ENCODE measurements at places on chromosomes 1 and 21. TPM values are rescaled to one million over a fixed set of nuclear protein-coding genes. Genes with fewer than 3 reads are reported as not detected.

DNA sequence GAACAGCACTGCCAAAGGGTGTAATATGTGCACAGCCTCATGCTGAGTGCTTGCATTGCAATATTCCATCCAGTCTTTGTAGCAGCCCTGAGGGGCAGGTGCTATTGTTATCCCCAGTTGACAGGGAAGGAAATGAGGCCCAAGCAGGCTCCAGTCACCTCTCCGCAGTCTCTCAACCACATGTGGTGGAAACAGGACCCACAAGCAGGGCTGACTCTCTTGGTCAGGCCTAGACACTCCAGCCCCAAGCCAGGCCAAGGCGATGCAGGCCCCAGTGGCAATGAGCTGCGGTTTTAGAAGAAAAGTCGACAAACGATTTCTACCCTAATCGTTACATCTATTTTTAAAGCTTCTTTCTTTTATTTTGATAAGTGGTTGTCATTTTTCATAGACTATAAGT, 52.6 kb upstream of the GADD45A start:
- DNase-seq, result no peak

KIAA0319L gene
- total RNA-seq, result 28.3 TPM

- DNase-seq, result no peak
Measured at GRCh38 chr21:37994211-37994610, 78.0 kb upstream of the KCNJ6 start.

DNA sequence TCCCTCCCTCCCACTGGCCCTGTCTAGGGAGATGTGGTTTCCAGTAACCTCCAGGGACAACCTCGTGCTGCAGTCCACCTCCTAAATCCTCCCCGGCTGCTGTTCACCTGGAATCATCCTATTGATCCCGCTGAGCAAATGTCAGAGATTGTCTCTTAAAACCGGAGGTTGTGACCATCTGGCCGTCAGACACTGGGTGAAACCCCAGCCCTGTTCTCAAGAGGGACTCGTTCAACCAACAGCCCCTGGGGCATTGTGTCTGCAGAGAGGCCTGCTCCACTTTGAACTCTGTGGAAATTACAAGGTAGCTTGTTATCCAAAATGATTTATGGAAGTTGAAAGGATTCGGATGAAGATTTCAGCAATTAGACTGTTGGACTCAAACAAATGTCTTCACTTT, 498.0 kb downstream of the MATN1 start:
- DNase-seq, result no peak

GRCh38 chr1:36070349-36070748, 13.5 kb upstream of the TEKT2 start:
- DNase-seq, result no peak

DNA sequence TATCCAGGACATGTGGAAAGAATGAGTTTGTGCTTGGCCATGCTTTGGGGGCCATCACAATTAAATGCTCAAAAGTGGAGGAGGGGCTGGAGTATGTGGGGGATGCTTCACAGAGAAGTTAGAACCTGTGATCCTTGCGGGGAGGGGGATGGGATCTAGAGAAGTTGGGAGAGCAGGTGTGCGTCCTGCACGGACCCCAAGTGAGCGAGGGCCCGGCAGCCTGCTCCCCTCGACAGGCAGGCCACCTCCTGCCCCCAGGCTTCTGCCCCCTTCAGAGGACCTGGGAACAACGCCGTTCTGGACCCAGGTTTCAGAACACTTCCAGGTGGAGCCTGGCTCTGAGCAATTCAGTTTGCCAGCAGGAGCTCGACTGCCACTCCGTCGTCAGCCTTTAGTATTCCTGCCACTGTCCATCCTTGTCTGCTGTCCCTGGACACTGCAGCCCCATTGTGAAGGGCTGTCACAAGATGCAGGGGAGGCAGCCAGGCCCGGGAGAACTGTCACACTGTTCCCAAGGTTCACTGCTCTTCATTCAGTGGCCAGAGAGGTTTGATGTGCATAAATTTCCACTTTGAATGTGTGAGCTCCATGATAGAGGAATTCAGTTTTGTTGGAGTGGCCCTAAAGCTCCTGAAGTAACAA, 112.2 kb downstream of the DHRS3 start:
- no peak for DNase-seq

OR2AJ1 gene
- not detected for total RNA-seq

B3GALT2 gene
- total RNA-seq, result 4.7 TPM

DNA sequence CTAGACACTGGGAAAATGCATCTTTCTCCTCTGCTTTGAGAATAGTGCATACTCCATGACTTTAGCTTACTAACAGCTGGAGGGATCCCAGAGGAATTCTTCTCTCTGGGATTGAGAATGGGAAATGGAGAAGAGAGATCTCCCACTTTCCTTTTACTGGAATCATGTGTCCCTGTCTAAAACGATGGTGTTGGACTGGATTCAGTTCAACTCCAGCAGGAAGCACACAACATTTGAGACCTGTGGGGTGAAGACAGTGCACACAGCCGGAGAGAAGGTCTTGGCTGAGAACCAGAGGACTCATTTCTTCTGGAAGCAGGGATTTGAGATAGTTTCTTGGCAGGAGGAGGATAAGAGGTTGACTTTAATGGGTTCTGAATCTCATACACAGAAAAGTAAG, 58.7 kb downstream of the TRABD2B start:
- no peak for DNase-seq

DNA sequence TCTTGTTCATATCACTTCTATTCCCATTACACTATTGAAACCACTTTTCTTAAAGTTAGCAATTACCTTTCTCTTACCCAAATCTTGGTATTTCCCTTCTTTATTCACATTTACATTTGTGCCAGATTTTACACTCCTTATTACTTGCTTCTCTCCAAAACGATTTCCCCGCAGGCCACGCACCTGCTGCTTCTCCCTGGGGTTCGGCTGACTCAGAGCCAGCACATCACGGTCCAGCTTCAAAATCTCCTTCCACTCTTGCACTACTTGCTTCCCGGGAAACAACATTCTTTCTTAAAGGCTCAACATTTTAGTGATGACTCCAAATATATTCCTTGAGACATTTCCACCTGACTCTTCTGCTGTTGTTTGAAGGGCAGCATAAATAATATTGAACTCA, 20.7 kb downstream of the LHX9 start:
- no peak for DNase-seq

DNA sequence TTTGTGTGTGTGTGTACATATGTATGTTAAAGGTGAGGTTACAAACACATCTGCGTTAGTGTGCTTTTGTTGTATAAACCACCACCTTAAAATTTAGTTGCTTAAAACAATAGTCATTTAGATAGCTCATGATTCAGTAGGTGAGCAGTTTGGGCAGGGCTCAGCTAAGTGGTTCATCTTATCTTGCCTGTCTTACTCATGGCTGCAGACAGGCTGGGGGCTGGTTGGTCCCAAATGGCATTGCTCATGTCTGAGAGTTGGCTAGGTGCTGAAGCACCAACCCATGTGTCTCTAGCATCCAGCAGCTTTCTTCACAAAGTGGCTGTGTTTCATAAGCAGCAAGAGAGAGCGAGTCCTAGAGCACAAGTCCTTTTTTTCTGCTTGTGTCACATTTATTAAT, 91.4 kb downstream of the MACF1 start:
- DNase-seq, result peak; percentile 18

TLR5 gene
- not detected for total RNA-seq

HES3 gene
- not detected for total RNA-seq

DNA sequence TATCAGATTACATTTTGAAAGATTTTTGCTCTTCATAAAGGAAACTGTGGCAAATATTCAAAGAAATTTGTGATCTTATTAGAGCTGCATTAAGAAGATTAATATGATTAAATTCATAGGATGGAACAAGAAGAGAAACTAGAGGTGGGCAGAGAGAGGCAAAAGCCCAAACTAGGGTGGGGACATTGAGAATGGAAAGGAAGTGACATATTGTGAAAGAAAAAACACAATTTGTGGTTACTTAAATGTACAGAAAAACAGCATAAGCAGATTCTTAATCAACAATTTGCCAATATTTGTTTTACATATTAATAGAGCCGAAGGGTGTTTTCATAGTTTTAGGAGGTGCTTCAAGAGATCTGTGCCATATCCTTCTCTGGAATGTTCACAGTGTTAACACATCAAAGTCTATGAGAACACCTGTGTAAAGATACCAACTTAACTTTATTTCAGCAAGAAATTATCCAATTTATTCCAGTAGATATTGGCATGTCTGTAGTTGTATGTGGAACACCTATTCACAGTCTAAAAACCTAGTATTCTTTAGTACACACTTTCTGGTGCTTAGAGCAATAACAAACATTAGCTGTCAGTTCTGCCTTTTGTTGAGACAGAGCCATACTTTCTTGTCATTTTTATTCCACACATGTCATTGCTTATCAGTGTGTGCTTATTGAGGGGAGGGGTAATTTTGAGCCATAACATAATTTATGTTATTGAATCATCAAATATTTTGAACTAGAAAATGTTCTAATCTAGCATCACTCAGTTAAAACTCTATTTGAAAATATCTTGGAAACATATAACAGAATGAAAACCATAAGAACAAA, 401.5 kb downstream of the PTPRC start:
- no peak for DNase-seq

DNA sequence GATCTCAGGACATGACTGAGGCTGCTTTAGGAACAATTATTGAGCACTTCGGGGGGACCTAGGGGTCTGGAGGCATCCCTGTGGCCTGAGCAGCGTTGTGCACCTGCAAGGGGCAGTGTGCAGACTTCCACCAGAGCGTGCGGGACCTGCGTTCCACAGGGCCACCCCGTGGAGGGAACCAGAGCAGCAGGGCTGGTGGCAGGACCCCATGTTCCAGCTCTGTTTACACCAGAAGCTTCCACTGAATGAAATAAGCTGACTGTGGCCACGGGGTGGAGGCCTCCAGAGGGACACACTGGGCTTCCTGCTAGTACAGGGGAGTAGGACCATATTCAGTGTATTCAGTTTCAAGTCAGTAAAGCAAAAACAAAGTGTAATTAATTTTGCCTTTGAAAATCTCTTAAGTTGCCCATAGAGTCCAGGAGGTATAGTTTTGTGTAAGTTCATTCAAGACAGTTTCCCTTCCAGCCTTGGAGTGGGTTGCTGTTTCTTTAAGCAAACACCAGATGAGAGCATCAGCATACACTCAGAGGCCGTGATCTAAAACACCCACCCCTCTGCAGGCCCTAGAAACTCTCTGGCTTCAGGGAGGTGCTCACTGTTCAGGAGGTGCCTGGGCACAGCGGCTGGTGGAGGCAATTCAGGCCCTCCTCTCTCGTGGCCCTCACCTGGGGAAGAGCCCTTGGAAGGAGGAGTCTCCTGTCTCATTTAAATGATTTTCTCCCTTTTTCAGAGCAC, 16.6 kb downstream of the SLC1A7 start:
- DNase-seq, result no peak

G0S2 gene
- 0.89 TPM for total RNA-seq

DNA sequence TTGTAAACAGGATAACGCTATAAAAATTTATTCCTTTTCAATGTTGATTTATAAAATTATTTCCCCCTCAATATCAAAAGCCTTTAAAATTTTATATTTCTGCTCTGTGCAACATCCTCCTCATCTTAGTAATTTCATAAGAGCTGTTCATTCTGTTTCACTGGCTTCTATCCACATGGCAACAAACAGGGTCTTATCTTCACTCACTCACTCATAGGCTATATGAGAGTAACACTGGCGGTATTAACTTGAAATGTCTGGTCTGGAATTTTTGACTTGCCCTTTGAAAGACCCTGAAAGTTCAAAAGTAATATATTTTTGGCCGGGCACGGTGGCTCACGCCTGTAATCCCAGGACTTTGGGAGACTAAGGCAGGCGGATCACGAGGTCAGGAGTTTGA, 77.4 kb upstream of the KRTAP11-1 start:
- DNase-seq, result no peak

DNA sequence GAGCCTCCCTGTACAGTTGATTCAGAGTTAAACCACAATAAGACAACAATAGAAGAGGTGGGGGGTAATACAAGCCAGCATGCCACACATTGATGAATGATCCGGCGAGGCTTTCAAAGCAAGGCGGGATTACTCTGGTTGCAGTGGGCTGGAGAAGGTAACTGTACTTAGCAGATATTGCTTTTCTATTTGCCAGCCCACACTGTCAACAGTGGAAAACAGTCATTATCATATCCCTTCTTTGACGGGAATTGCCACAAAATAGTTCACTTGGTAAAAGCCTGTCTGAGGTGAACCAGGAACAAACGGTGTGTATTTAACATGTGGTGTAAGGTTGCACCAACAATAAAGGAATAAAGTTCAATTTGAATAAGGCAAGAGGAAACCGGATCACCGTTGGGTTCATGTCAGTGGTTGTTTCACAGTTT, 5.8 kb upstream of the KCNJ15 start:
- DNase-seq, result no peak

GRCh38 chr1:70934194-70934961, 113.2 kb downstream of the PTGER3 start:
- DNase-seq, result peak; percentile 6

DNA sequence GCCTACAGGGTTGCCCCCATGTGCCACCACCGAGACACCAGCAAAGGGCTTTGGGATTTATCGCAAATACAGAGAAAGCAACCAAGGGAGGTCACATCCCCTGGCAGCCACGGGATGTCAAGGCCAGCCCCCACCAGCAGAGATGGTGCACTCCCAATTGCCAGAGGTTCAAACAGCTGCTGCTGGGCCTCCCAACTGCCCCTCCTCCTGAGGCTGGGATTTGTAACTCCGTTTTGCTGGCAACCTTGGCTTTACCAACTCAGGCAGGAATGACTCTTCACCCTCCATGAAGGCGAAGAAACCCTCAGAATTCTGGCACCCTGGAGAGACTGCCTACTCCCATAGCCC, 11.6 kb downstream of the TMEM53 start:
- DNase-seq, result no peak

GRCh38 chr1:20992322-20993056, 184.2 kb downstream of the EIF4G3 start:
- DNase-seq, result peak; percentile 55

GRCh38 chr1:209354840-209355165, 228.7 kb upstream of the CAMK1G start:
- no peak for DNase-seq

GRCh38 chr1:228217551-228218344, 9.9 kb downstream of the OBSCN start:
- no peak for DNase-seq

TMEM269 gene
- not detected for total RNA-seq

DNA sequence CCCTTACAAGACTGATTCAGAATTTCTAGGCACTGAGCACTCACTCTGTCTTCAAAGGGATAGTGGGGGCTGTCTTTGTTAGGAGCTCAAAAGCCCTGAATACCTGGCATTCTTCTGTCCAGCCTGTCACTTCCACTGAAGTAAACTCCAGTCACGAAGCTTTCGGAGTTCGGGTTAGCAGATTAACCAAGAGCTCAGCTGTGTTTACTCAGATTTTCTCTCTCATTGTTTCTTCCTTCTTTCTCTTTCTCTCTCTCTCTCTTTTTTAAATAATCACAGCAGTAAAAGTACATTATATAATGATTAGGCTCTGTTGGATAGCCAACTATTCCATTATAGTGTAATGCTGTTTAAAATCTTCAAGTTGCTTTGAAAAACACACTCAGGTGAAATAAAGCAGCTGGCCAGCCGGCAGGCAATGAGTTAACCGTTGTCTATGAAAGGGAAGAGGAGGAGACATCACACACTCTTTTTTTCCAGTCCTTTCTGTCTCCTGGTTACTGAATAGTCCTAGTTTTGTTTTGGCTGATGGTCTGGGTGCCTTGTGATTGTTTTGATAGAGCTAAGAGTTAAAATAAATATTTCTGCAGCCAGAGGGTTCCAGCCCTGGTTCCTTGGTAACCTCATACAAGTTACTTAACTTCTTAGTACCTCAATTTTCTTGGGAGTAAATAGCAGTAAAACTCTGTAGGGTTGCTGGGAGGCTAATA, 89.8 kb downstream of the ADSS2 start:
- DNase-seq, result peak; percentile 60

ESRRG gene
- not detected for total RNA-seq

PCBP3 gene
- 0.32 TPM for total RNA-seq

GRCh38 chr1:24867084-24867870, 62.8 kb downstream of the RUNX3 start:
- no peak for DNase-seq

ABCA4 gene
- total RNA-seq, result 3.7 TPM
